HCT116 (cell line): ENCODE measurements at places on chromosomes 12 and 14.

DNA sequence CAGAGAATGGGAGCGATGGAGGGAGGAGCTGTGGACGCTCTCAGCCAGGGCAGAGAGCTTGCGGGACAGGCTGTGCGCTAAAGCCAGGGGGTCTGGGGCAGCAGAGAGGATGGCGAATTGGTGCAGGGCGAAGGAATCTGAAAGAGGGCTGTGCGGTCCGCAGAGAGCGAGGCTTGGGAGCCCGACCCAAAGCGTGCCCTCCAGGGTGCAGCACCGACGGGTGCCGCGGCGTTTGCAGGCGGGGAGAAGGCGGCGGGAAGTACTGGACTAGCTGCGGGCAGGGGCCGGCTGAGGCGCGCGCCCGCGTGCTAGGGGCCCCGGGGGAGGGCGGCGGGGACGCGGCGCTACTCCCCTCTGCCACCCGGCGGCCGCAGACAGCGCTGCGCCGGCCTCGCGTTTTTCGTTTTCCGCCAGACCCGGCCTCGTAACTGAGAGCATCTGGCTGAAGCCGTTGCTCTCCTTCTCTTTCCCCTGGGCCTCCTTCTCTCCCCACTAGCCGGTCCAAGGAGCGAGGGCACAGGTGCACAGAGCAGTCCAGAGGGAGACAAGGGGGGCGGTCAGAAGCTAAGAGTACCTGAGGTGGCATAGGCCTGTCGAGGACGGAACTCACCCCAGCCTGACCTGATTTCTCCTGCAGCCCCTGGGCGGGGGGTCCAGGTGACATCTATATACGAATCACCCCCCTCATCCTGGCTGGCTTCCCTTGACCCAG, 24.9 kb downstream of the SLC6A12 start:
- no peak for DNase-seq
- peaks cover 8% of the 10 kb centered on the region for H3K4me1 ChIP-seq
- H3K27me3 ChIP-seq, result no peaks in the 10 kb centered on the region
- no peak overlapping the region for H3K4me3 ChIP-seq

- no peak for DNase-seq
- no peak overlapping the region for H3K27ac ChIP-seq
- 0 out of 2 replicates have a peak, but pooled peaks cover 2% of the 10 kb centered on the region for H3K4me1 ChIP-seq
- no peaks in the 10 kb centered on the region for H3K36me3 ChIP-seq
- no peak overlapping the region for H3K4me3 ChIP-seq
Observed at GRCh38 chr14:65003394-65003793, 16.7 kb downstream of the FNTB start.

- no peak overlapping the region for H3K4me3 ChIP-seq
- H3K4me1 ChIP-seq, result no peaks in the 10 kb centered on the region
- DNase-seq, result no peak
- H3K36me3 ChIP-seq, result no peaks in the 10 kb centered on the region
Observed at GRCh38 chr14:100979780-100980179, 76.3 kb upstream of the RTL1 start.

- no peaks in the 10 kb centered on the region for H3K27me3 ChIP-seq
- H3K27ac ChIP-seq, result no peak overlapping the region
- no peak for DNase-seq
- H3K4me3 ChIP-seq, result no peak overlapping the region
Observed at GRCh38 chr12:94208622-94208966, 60.2 kb downstream of the PLXNC1 start.

- no peaks in the 10 kb centered on the region for H3K27me3 ChIP-seq
- H3K36me3 ChIP-seq, result no peaks in the 10 kb centered on the region
- no peak for DNase-seq
- no peak overlapping the region for H3K4me3 ChIP-seq
Observed at GRCh38 chr14:71534506-71534905, 397.7 kb upstream of the RGS6 start.

DNA sequence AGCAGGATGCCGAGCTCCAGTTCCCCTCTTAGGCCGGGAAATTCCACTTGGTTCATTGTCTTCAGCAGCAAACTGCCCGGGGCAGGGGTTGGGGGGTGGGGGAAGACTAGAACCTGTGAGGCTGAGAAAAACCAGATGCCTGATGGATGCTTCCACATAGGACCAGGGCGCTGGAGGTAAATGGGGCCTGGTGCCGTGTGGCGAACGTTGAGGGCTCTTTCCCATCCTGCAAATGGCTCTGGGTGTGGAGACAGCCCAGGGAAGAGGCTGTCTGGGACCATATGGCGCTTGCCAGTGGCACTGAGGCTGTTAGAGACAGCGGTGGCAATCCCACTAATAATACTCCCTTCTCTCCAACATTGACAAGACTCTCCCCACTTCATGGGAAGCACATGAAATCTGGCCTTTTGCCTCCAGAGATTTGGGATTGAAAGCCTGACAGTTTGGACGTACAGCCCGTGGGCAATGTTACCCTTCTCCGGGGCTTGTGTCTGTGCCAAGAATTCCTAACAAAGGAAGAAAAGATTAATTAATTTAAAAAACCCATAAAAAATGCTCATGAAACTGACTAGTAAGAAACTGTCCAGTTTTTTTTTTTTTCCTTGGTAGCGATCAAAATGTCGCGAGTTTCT, 44.5 kb downstream of the MAP1LC3B2 start:
- peaks cover 18% of the 10 kb centered on the region; the same call in 1 of the 2 replicates for H3K4me1 ChIP-seq
- DNase-seq, result no peak
- no peak overlapping the region for H3K4me3 ChIP-seq
- no peaks in the 10 kb centered on the region for H3K36me3 ChIP-seq
- H3K27ac ChIP-seq, result no peak overlapping the region

- no peaks in the 10 kb centered on the region for H3K4me1 ChIP-seq
- DNase-seq, result no peak
- H3K27ac ChIP-seq, result no peak overlapping the region
- H3K27me3 ChIP-seq, result peaks cover 3% of the 10 kb centered on the region; the same call in 1 of the 2 replicates
- no peaks in the 10 kb centered on the region for H3K36me3 ChIP-seq
Observed at GRCh38 chr12:53241623-53242412, 9.8 kb upstream of the RARG start.

DNA sequence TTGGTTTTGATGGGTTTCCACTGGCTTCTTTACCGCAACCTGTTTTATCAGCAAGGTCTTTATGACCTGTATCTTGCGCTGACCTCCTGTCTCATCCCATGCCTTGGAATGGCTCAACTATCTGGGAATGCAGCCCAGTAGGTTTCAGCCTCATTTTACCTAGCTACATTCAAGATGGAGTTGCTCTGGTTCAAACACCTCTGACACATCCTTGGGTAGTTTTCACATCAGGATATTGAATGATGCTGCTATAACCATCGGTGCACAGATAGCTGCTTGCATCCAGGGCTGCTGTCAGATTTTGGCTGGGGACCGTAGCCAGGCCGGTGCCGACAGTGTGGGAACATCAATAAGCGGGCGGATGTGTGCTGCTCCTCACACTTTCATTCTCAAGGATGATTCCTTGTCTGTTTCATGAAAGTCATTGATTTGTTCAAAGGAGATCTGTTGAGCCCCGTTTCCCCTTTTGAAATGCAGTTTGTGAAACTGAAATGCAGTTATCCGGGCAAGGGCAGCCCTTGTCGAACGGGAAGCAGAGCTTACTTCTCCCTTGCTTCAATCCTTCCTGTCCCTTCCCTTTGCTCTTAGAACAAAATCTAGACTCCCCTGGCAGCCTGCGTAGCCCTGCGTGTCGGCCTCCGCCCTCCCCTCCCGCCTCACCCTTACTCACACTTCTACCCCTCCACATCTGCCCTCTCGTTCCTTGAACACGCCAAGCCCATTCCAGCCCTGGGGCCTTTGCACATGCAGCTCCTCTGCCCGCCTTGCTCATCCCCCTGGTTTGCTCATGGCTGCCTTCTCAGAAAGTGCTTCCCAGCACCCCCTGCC, 49.2 kb upstream of the NCOR2 start:
- no peak overlapping the region for H3K4me3 ChIP-seq
- no peak for DNase-seq
- H3K27ac ChIP-seq, result no peak overlapping the region
- H3K4me1 ChIP-seq, result no peaks in the 10 kb centered on the region

GRCh38 chr12:49369411-49370145, 2.3 kb downstream of the SPATS2 start:
- peaks cover 58% of the 10 kb centered on the region for H3K4me1 ChIP-seq
- DNase-seq, result no peak
- H3K4me3 ChIP-seq, result no peak overlapping the region
- H3K27ac ChIP-seq, result peak overlapping the region; percentile 99

GRCh38 chr12:104571328-104571727, 114.6 kb downstream of the CHST11 start:
- peaks cover 9% of the 10 kb centered on the region for H3K4me1 ChIP-seq
- no peak overlapping the region for H3K27ac ChIP-seq
- no peaks in the 10 kb centered on the region for H3K27me3 ChIP-seq
- no peaks in the 10 kb centered on the region for H3K36me3 ChIP-seq

GRCh38 chr12:65171073-65171472, 1.7 kb downstream of the LEMD3 start:
- no peak for DNase-seq
- peaks cover 15% of the 10 kb centered on the region for H3K36me3 ChIP-seq
- peaks cover 7% of the 10 kb centered on the region for H3K4me1 ChIP-seq
- peak overlapping the region; percentile 73 for H3K4me3 ChIP-seq

DNA sequence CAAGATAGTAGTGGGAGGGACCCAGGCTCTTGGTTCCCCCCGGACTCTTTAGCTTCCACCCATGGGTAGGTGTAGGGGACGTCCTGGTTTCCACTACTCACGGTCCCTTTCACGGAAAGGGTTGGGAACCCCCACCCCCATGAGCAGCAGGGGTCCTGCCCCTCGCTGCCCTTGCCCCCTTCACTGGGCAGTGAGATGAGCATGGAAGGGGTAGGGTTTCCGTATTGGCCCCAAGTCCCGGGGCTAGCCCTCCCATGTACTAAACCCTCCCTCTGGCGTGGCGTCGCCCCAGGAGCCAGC, 12.7 kb downstream of the AGAP2 start:
- H3K36me3 ChIP-seq, result peaks cover 6% of the 10 kb centered on the region
- peak overlapping the region; percentile 92 for H3K27ac ChIP-seq
- peak overlapping the region; percentile 85 for H3K4me3 ChIP-seq
- no peak for DNase-seq

DNA sequence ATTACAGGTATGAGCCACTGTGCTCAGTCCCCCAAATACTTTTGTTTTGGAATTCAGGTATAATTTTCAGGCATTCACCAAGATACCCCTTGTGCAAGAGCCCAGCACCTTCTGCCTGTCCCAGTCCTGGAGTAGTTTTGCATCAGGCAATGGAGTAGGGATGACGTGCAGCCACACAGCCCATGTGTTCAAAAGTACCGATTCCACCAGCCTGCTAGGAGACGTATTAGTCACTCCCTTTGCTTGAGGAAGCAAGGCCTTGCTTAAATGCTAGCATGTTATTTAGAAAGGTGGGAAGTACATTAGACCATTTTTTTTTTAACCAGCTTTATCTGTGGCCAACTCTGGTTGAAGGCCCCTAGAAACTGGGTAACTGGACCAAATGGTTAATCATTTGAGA, 15.0 kb upstream of the GALNT16 start:
- H3K36me3 ChIP-seq, result no peaks in the 10 kb centered on the region
- H3K4me3 ChIP-seq, result no peak overlapping the region
- no peaks in the 10 kb centered on the region for H3K27me3 ChIP-seq

GRCh38 chr14:70317969-70318634, 41.4 kb downstream of the COX16 start:
- H3K36me3 ChIP-seq, result no peaks in the 10 kb centered on the region
- H3K4me3 ChIP-seq, result no peak overlapping the region
- peak; percentile 38 for DNase-seq
- no peaks in the 10 kb centered on the region for H3K4me1 ChIP-seq
- no peak overlapping the region for H3K27ac ChIP-seq
- no peaks in the 10 kb centered on the region for H3K27me3 ChIP-seq

GRCh38 chr12:67193704-67194103, 75.5 kb upstream of the CAND1 start:
- DNase-seq, result no peak
- H3K27ac ChIP-seq, result no peak overlapping the region
- no peak overlapping the region for H3K4me3 ChIP-seq
- no peaks in the 10 kb centered on the region for H3K36me3 ChIP-seq
- peaks cover 19% of the 10 kb centered on the region; the same call in 1 of the 2 replicates for H3K27me3 ChIP-seq
- no peaks in the 10 kb centered on the region for H3K4me1 ChIP-seq

DNA sequence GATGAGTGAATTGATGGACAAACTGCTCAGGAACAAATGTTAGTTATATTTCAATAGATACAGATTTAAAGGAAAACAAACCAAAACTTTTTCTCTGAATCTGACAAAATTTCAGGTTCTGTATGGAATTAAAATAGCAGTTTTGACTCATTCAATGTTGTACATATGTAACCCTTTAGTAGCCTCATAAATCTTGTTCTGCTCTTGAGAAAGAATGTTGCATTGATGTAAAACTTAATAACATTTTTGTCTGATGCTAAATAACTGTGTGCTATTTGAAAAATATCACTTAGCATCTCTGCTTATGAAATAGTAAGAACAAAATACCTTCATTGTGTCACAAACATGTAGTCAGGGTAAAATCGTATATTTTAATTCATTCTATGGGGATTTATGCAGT, 168.9 kb upstream of the NOVA1 start:
- DNase-seq, result no peak
- H3K36me3 ChIP-seq, result no peaks in the 10 kb centered on the region
- no peak overlapping the region for H3K4me3 ChIP-seq
- no peak overlapping the region for H3K27ac ChIP-seq
- no peaks in the 10 kb centered on the region for H3K27me3 ChIP-seq

DNA sequence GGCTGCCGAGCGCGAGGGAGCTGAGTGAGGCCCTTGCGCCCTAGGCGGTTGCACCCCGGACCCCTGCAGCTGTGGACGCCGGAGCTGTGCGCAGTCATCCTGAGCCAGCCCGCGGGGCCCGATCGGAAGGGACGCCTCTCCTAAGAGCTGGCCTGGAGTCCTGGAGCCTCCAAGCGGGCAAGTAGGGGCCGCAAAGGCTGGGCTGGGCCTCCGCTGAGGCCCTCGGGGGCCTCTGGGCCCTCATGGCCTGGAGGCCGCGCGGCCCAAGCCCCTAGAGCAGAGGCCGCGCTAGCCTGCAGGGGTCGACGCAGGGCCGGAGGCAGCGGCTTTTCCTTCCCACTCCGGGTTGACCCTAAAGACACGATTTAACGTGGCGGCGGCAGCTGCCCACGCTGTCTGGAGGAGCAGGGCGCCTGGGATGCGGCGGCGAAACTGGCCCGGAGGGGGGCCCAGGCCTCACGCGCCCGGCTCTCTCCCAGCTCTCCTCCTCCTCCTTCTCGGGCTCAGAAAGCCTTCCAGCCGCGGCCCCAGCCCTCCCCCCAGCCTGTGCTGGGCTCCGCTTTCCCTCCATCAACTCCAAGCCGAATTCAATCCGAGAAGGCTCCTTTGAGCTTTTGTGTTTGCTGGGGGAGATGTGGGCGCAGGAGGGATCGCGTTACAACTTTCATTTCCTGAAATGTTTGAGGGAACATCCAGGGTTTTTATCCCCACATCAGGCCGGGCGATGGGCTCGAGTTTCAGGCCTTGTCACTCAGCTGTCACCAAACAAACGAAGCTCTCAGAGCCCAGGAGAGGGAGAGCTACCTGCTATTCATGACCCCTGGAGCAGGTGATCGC, 11.6 kb downstream of the SIX1 start:
- H3K36me3 ChIP-seq, result no peaks in the 10 kb centered on the region
- H3K27me3 ChIP-seq, result no peaks in the 10 kb centered on the region
- H3K4me3 ChIP-seq, result no peak overlapping the region

- DNase-seq, result no peak
- peaks cover 31% of the 10 kb centered on the region; the same call in 1 of the 2 replicates for H3K36me3 ChIP-seq
- H3K4me3 ChIP-seq, result no peak overlapping the region
- no peaks in the 10 kb centered on the region for H3K27me3 ChIP-seq
- H3K27ac ChIP-seq, result no peak overlapping the region
- H3K4me1 ChIP-seq, result no peaks in the 10 kb centered on the region
Observed at GRCh38 chr12:121823101-121823726, 19.4 kb downstream of the SETD1B start.

GRCh38 chr14:67370830-67371229, 10.7 kb downstream of the EIF2S1 start:
- H3K4me1 ChIP-seq, result no peaks in the 10 kb centered on the region
- no peaks in the 10 kb centered on the region for H3K27me3 ChIP-seq
- H3K27ac ChIP-seq, result no peak overlapping the region
- H3K4me3 ChIP-seq, result no peak overlapping the region
